Stimulated activated CD8-positive, alpha-beta memory T cell treated with anti-CD3 and anti-CD28 coated beads, Interleukin-7, amount 100 ng/mL, for 1 hour (primary cell): ENCODE measurements at places on chromosomes 3 and 15.

DNA sequence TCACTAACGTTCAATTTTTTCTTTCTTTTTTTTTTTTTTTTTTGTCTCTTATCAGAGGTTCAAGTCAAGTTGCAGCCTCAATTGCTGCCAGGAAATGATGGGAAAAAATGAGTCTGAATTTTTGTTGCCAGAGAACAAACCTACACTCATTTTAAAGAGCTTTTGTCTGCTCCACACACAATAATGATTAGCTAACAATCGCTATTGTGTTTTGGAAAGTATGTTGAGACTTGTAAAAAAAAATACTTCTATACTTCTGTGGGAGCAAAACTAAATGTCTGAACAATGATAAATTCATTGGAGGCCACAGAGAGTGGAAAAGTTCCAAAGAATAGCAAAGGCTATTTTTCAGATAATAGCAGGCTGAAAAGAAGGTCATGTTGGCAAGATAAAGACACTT is 176.3 kb upstream of the LMCD1 start:
- DNase-seq = no peak

- no peak for DNase-seq
These were observed 32.0 kb upstream of the INO80 start for GRCh38 chr15:41148065-41148464.

GRCh38 chr15:80455051-80455648 is 51.0 kb downstream of the ARNT2 start:
- no peak for DNase-seq

GRCh38 chr15:77042245-77042919 is 28.5 kb downstream of the TSPAN3 start:
- no peak for DNase-seq

- no peak for DNase-seq
These were observed 266.2 kb downstream of the ZNF385D start for GRCh38 chr3:21484828-21485144.

DNA sequence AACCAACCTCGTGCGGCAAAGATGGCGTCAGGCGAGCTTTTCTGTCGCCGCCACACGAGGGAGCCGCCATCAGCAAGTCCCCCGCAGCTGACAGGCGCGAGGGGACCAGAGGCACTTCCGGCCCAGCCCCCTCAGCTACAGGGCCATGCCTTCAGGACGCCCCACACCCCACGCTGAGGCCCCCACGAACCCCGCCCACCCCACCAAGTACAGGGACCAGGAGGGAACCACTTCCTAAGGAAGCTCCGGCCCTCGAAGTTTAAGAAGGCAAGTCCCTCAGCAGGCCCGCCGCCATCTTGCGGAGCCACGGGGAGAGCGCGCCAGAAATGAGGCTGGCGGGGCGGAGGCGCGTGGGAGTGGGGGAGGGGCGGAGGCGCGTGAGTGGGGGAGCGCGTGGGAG is 790 bp downstream of the DAZL start:
- DNase-seq = no peak

- DNase-seq = no peak
These were observed 3.8 kb downstream of the FAM43A start for GRCh38 chr3:194689493-194689944.

DNA sequence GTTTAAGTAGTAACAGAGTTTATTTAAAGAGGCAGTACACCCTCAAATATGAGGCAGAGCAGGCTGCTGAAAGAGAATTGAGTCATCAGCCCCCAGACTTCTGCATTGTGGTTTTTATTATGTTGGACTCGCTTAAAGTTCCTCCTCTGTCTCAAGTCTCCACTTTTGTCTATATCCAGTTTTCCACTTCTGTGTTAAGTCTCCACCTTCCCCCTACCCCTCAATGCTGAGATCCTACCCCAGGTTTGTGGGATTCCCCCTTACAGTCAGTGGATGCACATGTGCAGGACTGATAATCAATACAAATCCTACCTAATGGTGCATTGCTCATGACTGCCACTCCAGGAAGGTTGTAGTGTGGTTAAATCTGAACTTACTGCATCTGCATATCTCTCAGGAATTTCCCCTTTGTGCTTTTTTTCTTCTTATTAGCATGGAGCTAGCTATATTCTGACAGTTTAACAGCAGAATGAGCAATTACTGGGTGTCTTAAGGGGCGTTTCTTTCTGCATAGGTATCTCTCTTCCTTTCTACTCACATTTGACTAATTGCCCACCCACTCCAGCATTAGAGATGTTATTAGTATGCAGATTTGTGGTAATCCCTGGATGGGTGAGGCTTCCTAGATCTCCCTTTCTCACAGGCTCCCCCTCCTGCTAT is 11.9 kb upstream of the CD200R1L start:
- no peak for DNase-seq

DNA sequence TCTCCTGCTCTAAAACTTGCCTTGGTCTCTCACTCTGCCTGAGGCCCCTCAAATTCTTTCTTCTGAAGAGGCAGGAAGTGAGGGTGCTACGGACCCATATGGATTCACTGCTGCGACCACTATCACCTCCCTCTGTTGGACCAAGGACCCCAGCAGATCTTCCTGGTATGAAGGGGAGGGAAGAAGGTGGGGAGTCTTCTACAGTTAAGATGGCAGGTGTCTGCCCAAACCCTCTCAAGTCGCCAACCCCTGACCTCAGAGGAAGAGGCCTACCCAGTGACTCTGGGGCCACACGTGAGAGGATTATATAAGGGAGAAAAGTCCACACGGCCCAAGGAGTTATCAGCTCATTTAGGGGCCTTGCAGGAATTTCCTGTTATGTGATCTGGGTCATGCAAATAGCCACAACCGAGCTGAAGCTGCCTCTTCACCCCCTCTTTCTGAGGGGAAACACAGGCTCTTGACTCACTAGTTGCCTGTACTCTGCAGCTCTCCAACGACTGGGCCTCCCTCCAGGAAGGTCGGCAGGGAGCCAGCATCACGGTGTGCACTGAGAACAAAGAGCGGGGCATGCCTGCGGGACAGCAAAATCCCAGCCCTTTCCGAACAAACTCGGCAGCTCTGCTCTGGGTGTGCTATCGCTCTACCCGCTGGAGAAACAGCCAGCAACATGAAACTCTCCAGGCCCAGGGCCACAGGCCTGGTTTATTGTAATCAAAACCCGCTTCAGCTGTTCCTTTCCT is 116.0 kb downstream of the XXYLT1 start:
- no peak for DNase-seq

DNA sequence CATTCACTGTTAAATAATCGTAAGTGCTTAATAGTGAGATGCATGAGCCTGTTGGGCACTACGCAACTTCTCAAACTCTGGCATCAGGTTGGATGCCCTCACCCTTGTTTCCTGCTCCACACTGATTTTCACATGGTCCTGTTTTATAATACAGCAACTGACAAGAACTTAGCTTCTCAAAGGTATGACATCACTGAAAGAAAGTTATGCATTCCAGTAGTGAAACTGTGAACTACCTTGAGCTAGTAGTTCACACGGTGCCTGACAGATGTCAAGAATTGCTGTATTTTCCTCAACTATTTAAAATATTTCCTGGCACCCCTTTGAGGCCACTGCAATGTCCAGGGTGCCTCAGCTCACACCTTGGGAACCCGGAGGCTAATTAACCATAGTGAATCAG is 327.5 kb downstream of the RORA start:
- DNase-seq = no peak

- no peak for DNase-seq
These were observed 247.2 kb downstream of the SHQ1 start for GRCh38 chr3:72601060-72601459.

- DNase-seq = no peak
These were observed 18.5 kb upstream of the PTX3 start for GRCh38 chr3:157418104-157418503.

DNA sequence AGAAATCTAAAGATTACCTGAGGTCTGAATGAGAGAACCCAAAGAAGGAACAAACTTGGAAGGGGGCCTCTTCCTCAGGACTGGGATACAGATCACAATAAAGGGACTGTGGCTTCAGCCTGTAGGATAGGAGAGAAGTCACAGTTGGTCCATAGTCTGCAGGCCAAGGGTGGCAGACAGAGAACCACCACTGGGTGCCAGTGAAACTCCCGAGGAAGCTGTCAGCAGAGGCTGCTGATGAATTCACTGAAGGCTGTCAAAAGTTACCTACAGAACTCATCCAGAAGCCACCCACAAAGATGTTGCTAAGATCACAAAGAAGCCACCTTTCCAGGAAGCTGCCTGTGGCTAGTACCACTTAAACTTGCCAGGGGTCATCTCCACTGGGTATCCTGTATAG is 78.5 kb downstream of the TMCO5A start:
- DNase-seq = no peak

DNA sequence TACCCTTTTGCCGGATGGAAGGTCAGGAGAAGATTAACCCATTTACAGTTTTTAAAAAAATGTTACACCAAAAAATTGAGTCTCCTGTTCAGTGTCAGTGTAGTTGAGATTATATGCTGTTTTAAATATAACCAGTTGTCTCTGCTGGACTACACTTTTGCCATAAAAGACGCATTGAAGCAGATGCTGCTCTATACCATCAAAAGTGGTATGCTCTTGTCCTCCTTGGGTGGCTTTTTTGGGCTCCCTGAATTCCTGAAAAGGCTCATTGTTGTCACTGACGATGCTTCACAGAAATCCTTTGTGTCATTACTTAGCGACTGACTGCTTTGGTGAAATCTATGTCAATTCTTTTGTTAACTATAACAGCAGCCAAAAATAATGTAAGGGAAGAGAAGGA is 133.9 kb upstream of the SKOR1 start:
- DNase-seq = no peak

DNA sequence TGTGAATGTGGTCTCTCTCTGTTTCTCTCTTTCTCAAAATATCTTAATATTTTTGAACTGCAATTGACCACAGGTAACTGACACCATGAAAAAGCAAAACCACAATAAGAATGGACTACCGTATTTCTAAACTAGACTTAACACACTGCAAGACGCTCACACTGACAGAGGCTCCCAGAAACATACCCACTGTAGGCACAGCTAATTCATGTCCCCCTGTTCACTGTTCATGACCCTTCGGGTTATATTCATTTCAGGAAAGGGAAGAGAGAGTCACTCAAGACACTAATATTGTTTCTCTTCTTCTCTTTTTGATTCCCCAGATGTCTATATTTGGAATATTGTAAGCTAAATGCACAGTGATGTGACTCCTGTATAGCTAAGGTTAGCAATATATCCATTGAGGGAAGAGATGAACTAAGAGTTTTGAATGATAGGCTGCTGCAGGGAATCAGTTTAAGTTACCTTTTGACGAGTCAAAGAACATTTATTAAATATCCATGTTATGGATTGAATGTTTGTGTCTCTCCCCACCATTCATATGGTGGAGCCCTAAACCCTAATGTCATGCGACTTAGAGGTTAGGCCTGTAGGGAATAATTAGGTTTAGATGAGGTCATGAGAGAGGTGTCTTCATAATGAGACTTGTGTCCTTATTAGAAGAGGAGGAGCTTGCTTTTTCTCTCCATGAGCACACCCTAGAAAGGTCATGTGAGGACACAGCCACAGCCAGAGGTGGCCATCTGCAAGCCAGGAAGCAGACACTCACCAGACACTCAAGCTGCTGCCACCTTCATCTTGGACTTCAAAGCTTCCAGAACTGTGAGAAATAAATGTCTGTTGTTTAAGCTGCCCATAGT is 216.6 kb upstream of the GRM7 start:
- no peak for DNase-seq

- DNase-seq = no peak
These were observed 5.5 kb downstream of the ARPIN start for GRCh38 chr15:89907289-89907688.

DNA sequence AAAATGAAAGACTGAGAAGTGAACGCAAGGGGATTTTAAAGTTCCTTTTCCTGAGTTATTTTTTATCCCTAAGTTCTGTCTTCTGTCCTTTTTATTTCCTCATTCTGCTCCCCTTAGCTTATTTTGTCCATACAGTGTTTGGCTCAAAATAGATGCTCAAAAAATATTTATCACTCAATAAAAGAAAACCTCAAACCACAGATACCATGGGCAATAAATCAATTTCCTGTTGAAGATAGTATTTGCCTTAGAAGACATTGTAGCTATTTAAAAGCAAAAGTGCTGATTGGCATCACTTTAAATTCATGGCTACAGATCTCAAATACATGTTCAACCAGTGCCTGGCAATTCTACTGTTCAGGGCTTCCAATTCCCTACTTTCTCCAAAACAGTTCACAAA is 316.5 kb upstream of the ADAMTS9 start:
- DNase-seq = no peak

GRCh38 chr15:101652786-101653430 is 727 bp upstream of the TM2D3 start:
- no peak for DNase-seq

GRCh38 chr3:11477407-11477911 is 166.3 kb downstream of the VGLL4 start:
- no peak for DNase-seq

GRCh38 chr15:25713736-25714537 is 149.2 kb downstream of the ATP10A start:
- no peak for DNase-seq

DNA sequence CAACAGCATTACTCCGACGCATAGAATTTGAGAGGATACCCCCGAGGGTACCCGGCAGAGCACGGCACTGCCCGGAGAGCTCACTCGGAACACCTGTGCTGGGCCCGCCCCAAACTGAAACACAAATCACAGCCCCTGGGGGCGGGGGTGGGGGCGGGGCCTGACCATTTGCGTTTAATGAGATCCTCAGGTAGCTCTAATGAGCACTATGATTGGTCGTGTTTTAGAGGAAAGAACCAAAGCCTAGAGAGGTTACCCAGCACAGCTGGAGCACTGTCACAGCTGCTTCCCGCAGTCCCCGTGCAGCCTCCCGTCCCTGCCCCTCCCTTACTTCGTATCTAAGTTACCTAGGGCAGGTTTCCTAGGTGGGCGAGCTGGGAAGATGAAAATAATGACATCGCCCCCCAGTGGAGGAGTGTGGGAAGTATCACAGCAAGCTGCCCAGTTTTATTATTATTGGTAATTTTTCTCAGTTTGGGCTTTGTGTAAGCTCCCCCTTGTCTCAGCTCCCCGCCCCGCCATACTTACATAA is 187.1 kb downstream of the PDE8A start:
- DNase-seq = peak; percentile 12

GRCh38 chr3:19075037-19075436 is 73.3 kb upstream of the KCNH8 start:
- no peak for DNase-seq

- no peak for DNase-seq
These were observed 3.0 kb downstream of the ALCAM start for GRCh38 chr3:105369500-105370371.

DNA sequence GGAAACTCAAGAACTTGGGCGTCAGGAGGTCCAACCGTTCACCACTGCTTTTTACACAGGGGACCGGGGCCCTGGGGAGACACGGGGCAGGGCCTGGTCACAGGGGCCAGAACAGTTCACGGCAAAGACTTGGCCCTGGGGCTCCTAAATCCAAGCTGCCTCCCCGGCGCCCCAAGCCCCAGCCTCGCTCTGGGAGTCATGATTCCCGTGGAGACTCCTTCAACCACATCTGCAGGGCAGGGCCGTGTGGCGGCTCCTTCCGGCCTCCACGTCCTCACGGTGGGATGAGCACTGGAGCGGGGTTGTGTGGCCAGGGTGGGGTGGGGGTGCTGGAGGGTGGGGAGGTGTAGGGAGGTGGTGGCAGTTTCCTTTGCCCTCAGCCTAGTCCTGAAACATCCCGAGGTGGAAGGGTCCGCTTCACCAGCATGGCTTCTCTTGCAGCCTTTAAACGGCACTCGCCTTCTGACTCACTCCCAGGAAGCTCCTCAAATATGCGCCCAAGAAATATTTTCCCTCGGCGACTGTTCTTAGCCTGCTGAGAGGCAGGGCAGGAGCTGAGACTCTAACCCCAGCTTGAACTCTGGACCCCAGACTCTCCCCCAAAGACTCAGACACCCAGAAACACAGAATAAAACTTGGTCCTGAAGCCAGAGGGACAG is 1.8 kb downstream of the MUC4 start:
- DNase-seq = no peak
